NCI-H1694 treated with DMSO at 0.1 percent for 48 hours (cell line): ENCODE measurements at places on chromosomes 16 and 17.

DNA sequence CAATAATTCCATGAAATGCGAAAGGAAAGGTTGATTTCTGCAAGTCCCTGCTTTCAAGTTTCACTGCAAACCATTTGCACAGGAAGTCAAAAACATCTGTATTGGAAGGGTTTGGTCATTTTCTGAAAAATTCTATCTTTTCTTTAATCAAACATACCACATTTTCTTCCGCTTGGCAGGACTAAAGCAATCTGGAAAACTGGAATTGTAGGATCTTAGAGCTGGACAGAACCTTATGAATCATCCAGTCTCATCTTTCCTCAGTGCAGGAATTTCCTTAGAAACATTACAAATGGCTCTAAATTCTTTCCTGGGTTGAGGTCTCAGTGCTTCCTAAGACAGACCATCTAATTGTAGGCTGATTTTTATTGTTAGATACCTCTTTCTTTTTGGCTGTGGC is 111.5 kb upstream of the ELAC2 start:
- DNase-seq: no peak

DNA sequence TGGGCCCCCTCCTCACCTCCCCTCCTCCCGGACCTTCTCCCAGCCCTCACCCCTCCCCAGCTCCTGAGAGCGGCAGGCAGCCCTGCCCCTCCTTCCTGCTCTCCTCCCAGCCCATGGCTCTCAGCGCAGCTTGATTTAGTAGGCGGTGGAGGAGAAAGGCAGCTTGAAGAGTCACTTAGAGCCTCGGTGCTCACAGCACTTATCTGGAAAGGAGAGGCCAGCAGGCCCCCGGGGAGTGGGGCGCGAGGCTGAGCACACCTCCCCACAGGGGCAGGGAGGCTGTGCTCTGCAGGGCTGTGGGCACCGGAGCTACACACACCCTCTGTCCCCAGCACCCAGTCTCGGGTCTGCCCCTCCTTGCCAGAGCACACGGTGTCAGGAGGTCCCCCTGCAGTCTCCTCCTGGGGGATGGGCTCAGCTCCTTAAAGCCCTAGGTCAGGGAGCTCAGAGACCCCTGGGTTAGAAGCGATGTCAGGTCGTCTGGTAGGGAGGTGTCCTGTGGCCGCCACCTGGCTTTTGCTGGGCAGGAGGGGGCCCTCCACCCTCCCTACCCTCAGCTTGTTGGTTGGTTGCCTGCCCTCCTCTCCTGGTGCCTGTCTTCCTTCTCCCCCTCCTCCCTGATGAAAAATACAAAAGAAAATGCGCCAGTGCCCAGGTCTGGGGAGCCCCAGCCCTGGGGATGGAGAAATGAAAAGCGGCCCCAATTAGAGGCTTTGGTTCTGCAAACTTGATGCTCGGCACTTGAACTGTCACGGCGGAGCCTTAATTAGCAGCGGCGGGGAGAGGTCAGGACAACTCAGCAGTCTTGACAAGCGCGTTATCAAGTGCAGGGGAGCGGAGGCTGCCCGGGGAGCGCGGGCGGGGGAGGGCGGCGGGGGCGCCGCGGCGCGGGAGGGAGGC is 151.1 kb upstream of the GSE1 start:
- DNase-seq: peak; percentile 50

- DNase-seq: no peak
These were observed 449.8 kb downstream of the SLC39A11 start for GRCh38 chr17:72642720-72643119.

DNA sequence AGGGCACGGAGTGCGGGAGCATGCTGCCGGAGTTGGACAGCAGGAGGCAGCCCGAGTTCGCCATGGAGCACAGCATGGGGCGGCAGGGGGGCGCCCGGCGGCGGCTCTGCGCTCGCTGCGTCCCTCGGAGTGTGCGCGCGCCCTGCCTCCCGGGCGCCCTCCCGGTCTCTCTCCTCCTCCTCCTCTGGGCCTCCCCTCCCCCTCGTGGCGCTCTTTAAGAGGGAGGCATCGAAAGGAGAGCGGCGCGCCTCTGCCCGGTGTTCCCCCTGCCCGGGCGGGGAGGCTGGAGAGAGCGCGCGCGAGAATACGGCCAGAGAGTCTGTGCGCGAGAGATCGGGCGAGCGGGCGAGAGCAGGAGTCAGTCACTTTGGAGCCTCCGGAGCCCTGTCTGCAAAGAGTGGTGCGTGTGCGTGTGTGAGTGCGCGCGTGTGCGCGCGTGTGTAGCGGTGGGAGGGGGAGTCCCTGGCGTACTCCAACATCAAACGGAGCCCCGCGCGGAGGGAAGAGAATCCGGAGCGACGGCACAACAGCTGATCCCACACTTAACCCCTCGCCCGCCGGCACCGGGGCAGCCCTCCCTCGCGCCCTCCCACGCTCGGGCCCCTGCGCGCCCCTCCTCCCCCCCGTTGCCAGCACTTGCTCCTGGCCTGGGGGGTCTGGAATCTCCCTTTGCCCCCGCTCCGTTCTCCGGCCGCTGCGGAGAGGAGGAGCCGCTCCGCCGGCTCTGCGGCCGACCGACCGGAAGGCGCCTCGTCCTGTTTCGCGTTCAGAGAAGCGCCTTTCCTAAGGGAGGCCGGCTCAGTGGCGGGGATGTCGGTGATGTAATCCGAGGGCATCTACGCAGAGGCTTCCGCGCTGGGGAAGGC is 108.9 kb downstream of the ENGASE start:
- DNase-seq: no peak

DNA sequence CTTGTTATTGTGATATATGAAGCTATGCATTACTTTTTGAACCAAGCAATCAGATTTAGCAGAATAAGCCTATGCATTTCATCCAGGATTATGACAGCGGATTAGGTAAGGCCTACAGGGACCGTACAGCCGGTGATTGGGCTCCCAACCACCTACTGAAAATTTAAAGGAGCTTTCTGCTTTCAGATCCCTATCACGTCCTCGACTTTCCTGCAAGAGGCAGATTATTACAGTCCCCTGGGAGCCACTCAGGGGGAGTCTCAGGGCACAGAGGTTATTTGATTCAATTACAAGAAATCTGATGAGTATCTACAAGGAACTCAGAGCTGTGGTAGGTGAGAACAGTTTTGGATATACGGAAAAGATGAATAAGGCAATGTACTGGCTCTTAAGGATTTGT is 80.7 kb downstream of the HS3ST3B1 start:
- DNase-seq: no peak

GRCh38 chr16:68289202-68289601 is 21.5 kb downstream of the SLC7A6OS start:
- DNase-seq: no peak

GRCh38 chr17:41977991-41978390 is 11.4 kb downstream of the CNP start:
- no peak for DNase-seq

GRCh38 chr17:66474258-66474657 is 171.8 kb downstream of the PRKCA start:
- DNase-seq: no peak

- DNase-seq: no peak
These were observed 932 bp downstream of the ZNF267 start for GRCh38 chr16:31874366-31875111.

DNA sequence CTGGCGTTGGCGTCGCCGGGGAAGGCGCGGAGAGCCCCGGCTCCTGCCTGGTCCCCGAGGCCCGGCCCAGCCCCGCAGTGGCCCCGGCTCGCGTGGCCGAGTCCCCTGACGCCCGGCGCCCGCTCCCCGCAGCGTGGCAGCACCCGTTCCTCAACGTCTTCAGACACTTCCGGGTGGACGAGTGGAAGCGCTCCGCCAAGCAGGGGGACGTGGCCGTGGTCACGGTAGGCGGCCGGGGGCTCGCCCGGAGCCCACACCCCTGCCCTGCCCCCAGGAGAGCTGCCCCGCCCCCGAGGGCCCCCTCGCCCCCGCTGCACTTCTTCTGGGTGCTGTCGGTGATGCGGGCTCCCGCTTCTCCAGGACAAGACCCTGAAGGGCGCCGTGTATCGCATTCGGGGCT is 466 bp downstream of the WDR90 start:
- DNase-seq: no peak

GRCh38 chr17:412211-413015 is 59.8 kb upstream of the RPH3AL start:
- peak; percentile 74 for DNase-seq

DNA sequence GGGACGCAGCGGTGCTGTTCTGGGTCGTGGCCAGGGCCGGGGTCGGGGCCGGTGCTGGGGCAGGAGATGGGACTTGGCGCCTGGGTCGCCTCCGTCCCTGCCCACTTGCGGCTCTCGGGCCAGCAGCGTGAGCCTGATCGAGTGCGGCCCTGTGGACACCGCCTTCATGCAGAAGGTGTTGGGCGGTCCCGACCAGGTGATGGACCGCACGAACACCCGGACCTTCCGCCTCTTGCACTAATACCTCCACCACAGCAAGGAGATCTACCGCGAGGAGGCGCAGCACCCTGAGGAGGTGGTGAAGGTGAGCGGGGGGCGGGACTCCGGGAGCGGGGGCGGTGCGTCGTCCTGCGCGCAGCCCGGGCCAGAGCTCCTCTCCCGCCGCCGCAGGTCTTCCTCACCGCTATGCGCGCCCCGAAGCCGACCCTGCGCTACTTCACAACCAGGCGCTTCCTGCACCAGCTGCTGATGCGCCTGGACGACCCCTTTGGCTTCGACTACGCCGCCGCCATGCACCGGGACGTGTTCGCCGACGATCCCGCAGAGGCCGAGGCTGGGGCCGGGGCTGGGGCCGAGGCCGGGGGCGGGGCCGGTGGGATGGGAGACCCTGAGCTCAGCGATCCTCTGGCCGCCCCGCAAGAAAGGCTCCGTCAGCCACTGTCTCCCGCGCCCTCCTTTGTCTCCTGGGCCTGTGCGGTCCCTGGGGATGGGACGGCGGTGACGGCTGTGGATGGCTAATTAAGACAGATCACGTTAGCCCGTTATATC is 4.5 kb upstream of the HSD17B1 start:
- no peak for DNase-seq

GRCh38 chr16:57231821-57232350 is 13.2 kb upstream of the ARL2BP start:
- DNase-seq: no peak

DNA sequence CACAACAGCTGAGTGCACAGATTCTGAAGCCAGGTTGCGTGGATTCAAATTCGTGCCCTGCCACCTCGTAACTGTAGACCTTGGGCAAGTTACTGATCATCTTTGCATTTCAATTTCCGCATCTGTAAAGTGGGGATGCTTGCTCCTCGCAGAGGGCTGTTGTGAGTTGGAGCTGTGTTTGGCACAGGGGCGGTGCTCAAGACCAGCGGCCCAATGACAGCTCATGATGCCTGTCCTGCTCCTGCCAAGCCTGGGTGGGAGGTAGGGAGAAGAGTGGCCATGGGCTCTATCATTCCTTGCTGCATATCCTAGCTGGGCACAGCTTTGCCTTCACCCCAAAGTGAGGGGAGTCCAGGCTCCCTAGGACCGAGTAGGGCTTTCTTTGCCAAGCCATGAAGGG is 12.6 kb downstream of the NXPH3 start:
- no peak for DNase-seq

DNA sequence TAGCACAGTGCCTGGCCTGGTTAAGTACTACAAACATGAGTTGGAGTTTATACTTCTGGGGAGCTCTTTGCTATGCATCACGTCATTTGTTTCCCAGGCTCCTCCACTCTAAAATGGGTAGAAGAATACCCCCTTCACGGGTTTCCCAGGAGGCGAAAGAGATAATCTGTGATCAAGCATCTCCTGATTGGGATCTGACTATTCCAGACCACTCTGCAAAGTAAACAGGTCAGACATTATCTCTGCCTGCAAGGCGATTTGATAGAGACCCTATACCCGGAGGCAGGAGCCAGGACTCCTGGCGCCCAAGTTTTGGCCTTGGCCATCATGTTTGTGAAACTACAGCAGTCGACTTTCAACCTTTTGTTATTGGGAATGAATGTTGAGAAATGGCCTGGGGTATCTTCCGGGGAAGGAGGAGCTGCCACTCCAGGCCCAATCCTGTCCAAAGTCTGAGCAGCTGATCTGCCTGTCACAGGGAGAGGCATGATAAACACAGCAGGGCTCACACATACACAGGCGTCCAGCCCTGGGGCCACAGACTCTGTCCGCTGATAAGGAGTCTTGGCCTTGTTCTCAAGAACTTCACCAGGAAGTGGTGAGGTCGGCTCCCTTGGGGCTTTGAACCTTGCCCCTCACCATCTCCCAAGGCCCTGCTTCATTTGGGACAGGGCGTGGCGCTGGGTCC is 199.9 kb downstream of the MAF start:
- no peak for DNase-seq

- DNase-seq: no peak
These were observed 2.6 kb downstream of the AXIN2 start for GRCh38 chr17:65558683-65559460.
